NCI-H1436 treated with DMSO at 0.1 percent for 48 hours (cell line): ENCODE measurements at places on chromosomes 16 and 17.

GRCh38 chr17:19579867-19580565 is 46.4 kb downstream of the SLC47A1 start:
- no peak for DNase-seq

- no peak for DNase-seq
Observed at GRCh38 chr17:83186226-83186625, 106.8 kb downstream of the METRNL start.

DNA sequence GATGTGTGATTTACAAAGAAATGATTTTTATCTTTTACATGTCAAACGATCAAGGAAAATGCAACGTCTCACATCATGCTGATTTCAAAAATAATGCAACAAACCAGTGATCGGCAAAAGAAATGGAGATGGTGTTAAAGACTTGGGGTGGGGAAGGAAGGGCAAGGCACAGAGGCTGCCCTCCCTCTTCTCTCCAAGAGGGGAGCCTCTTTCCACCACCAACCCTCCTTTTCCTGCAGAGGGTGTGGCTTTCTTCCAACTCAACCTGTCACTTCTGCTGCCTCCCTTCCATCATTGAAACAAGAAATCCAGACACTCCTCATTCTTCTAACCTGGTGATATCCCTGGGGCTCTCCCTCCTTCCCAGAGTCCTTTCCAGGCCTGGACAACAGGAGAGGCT is 320.8 kb downstream of the SLC39A11 start:
- DNase-seq, result no peak

GRCh38 chr17:34579979-34580684 is 750 bp downstream of the TMEM132E start:
- DNase-seq, result no peak

DNA sequence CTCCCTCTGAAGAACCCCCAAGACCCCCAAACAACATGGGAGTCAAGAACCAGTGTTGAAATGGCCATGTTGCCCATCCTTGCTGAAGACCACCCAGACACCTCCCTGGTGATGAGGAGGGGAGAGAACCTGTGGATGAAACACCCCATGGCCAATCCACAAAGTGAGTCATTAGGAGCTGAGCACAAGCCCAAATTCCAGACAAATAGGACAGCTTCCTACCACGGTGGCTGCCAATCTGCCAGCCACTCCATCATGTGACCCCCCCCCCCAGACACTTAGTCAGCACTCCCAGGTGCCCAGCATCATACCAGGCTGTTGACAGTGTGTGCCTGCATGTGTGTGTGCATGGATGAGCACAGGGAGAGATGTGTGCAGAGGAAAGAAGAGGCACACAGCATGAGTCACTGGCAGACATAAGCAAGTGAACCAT is 26.4 kb upstream of the RPL38 start:
- no peak for DNase-seq

- DNase-seq, result no peak
Observed at GRCh38 chr17:298791-299450, 53.7 kb downstream of the RPH3AL start.

DNA sequence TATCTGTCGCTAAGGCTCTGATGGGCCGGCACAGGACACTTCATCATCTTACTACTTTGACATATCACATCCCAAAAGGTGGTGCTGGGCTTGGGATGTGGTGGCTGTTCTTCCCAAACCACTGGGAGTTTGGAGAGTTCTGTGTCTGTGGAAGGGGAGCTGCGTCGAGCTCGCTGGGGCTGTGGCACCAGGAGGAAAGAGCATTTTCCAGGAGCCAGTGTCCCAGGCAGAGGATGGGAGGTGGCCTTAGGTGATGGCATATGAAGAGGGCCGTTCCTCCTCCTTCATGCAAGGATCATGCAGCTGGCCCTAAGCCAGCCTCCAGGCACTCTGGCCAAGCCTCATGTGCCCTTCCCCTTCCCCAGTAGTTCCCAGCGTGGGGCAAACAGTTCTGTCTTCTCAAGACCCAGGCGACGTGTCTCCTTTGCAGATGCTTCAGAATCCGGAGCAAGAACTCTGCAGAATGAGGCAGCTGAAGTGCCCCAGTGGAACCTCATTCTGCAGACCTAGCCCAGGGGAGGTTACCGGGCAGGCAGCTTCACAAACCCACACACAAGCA is 89.4 kb upstream of the TNRC6C start:
- DNase-seq, result no peak

- no peak for DNase-seq
Observed at GRCh38 chr16:68833251-68833650, 10.1 kb upstream of the TANGO6 start.

- no peak for DNase-seq
Observed at GRCh38 chr17:73562896-73563295, 81.3 kb downstream of the SDK2 start.

- no peak for DNase-seq
Observed at GRCh38 chr16:88476203-88476602, 23.1 kb downstream of the ZFPM1 start.

DNA sequence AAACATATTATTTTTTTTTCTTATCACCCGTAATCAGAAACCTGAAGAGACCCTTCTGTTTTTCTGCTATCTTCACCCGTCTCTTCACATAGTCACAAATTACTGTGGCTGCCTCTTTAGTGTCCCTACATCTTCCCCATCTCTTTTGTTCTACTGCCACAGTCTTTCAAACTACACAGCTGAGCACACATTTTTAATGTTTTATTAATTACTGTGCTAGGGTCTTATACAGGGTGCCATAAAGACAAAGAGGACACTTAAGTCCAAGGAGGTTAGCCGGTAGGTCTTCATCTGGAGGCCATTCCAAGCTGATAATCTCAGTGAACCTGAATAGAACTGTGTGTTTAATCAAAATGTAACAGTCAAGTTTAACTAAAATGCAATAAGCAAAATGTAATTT is 20.7 kb downstream of the CNTNAP4 start:
- DNase-seq, result no peak

- no peak for DNase-seq
Observed at GRCh38 chr16:51755577-51756355, 604.7 kb upstream of the SALL1 start.

GRCh38 chr17:2244545-2245525 is 58.8 kb downstream of the SMG6 start:
- no peak for DNase-seq

DNA sequence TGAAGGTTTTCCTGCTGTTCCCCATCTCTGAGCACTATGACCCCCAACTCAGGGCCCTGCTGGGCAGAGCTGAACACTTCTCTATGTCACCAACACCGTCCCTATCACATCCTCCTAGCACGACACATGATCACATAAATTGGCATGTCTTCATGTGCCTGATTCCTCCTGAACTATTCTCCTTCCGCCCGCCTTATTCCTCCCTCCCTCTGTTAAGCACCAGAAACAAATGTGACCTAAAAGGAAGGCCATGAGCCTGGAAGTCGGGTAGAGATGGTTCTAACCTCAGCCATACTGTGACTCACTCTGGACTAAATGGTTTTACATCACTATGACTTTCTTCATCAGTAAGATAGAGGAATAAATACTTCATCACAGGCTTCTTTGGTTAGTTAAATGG is 80.8 kb upstream of the DYNLRB2 start:
- DNase-seq, result no peak

- DNase-seq, result no peak
Observed at GRCh38 chr17:65292430-65292829, 155.3 kb downstream of the RGS9 start.

GRCh38 chr17:2894782-2895181 is 98.5 kb downstream of the RAP1GAP2 start:
- no peak for DNase-seq

DNA sequence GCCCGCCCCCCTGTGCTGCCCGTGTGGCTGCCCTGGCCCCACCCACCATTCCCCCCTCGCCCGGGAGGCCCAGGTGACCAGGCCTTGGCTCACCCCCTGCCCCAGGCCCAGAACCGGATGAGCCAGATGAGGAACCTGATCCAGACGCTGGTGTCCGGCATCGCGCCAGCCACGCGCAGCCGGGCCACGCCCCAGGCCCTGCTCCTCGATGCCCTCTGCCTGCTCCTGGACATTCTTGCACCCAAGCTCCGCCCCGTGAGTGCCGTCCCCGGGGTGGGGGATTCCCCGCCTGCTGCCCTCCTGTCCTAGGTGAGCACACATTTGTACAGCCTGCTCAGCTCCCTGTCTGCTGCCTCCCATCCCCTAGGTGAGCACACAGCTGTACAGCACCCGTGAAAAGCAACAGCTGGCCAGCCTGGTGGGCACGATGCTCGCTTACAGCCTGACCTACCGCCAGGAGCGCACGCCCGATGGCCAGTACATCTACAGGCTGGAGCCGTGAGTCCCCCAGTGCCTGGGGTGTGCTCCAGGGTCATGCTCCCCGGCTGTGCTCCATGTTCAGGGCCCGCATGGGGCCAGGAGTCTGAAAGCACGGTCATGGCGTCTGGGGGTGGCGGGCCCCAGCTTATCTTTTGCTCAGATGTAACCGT is 4.8 kb downstream of the GNG13 start:
- DNase-seq, result no peak

DNA sequence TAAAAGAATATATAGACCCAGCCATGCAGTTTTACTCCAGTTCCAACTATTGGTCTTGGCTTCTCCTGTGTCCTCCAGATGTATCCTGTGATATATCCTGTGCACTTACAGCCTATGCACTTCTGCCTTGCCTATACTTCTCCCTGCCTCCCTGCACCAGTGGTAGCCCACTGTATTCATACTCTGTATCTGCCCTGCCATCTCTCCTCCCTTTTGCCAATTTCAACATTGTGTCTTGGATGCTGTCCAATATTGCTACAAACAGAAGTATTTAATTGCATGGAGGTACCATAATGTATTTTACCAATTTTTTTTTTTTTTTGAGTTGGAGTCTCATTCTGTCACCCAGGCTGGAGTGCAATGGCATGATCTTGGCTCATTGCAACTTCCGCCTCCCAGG is 242.7 kb downstream of the HAPSTR1 start:
- DNase-seq, result no peak

DNA sequence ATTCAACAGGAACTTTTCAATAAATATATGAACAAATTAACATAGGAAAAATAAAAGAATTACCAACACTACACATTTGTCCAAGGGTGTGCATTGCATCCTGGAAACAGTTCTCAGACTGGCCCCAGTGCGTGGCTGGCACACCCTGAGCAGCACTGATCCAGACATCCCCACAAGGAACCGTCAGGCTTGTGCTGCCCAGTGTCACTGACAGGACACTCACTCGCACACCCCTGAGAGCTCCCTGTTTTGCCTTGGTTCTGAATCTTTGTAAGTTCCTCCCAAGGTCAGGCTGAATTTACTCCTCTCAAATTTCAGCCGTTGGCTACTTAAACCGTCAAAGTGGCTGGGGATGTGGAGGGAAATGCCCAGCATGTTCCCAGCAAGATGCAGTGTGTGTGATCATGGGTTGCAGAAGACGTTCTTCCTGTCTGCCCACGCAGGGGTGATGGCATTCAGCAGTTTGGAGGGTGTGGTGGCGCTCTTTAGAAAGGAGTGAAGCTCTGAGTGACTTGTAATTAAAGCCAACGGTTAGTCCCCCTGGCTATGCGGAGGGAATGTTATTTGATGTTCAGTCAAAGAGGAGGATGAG is 1.7 kb downstream of the MT2A start:
- DNase-seq, result no peak

- DNase-seq, result no peak
Observed at GRCh38 chr17:49576088-49576916, 631 bp downstream of the NXPH3 start.

- DNase-seq, result no peak
Observed at GRCh38 chr16:86091976-86092375, 193.0 kb downstream of the IRF8 start.

- DNase-seq, result no peak
Observed at GRCh38 chr16:84143784-84144199, 1.2 kb downstream of the HSDL1 start.

- no peak for DNase-seq
Observed at GRCh38 chr16:30493941-30494488, 21.5 kb downstream of the ITGAL start.

GRCh38 chr16:84606081-84606875 is 11.6 kb downstream of the COTL1 start:
- no peak for DNase-seq

- no peak for DNase-seq
Observed at GRCh38 chr17:61081959-61082358, 317.7 kb upstream of the TBX2 start.

DNA sequence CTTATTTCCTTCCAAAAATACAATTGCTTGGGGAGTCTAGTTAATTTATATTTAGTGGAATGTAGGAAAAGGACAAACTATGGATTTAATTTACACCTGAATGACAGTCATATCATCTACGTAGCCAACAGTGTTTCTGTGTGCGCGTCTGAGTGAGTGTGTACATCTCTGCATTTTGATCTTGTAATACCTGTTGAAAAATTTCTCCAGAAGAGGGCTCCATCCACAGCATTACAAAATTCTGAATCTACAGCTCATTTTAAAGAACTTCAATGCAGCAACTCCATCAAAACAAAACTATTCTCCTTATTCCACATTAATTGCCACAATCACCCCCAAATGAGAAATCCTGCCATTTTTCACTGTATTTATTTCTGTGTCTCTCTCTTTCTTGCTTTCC is 3.9 kb downstream of the CDH13 start:
- DNase-seq, result no peak

GRCh38 chr16:49901711-49902110 is 45.8 kb upstream of the ZNF423 start:
- DNase-seq, result no peak

DNA sequence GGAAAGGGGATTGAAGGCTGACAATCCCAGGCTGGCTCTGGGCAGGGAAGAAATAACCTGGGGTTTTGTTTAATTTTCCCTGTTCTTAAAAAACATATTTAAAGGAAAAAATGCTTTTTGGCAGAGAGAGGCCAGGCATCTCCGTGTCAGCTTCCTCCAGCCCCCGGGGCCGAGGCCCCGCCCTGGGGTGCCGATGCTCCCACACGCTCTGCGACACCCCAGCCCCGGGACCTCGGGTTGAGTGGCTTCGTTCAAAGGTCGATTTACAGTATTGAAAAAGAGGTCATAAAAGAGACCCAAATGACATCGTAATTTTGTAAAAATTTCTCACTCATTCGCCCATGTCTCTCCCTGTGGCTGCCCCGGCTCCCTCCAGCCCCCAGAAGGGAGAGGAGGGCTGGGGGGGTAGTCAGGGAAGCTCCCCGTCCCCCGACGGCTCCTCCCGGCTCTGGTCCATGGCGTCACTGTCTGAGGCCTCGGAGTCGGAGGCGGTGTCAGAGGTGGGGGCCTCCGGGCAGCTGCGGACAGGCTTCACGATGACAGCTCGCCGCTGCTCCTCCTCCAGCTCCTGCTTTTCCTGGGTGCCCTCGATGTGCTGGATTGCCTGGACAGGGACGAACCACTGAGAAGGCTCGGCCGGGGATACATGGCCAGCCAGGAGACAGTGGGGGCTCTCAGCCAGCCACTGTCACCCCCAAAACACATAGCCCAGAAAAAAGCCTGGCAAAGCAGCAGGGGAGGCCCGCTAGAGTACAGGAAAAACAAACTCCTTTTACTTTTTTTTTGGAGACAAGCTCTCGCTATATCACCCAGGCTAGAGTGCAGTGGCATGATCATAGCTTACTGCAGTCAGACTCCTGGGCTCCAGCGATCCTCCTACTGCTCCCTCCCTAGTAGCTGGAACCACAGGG is 14.9 kb downstream of the TFAP4 start:
- DNase-seq, result no peak
